Occipital lobe (tissue), 3 donors: ENCODE measurements at places on chromosomes 7 and 10.

GRCh38 chr10:33227489-33227888 lies 107.0 kb downstream of the NRP1 start:
- DNase-seq = no peak

DNA sequence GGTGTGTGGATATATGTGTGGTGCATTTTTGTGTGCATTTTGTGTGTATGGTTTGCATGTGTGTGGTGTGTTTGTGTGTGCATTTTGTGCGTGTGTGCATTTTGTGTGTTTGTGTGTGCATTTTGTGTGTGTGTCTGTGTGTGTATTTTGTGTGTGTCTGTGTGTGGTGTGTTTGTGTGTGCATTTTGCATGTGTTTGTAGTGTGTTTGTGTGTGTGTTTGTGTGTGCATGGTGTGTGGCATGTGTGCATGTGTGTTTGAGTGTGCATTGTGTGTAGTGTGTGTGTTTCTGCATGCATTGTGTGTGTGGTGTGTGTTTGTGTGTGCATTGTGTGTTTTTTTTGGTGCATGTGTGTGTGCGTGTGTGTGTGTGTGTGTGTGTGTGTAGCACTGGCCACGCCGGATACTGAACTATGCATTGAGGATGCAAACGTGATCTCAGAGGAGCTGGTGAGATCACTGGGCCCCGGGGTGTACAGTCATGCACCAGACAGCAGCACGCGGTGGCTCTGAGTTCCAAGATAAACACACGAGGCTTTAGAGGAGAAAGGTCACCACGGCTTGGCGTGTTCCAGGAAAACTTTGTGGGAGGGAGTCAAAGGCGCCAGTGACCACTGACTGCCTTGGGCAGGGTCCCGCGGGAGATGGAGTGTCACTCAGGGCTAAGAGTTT lies 106.6 kb upstream of the SHH start:
- no peak for DNase-seq

DNA sequence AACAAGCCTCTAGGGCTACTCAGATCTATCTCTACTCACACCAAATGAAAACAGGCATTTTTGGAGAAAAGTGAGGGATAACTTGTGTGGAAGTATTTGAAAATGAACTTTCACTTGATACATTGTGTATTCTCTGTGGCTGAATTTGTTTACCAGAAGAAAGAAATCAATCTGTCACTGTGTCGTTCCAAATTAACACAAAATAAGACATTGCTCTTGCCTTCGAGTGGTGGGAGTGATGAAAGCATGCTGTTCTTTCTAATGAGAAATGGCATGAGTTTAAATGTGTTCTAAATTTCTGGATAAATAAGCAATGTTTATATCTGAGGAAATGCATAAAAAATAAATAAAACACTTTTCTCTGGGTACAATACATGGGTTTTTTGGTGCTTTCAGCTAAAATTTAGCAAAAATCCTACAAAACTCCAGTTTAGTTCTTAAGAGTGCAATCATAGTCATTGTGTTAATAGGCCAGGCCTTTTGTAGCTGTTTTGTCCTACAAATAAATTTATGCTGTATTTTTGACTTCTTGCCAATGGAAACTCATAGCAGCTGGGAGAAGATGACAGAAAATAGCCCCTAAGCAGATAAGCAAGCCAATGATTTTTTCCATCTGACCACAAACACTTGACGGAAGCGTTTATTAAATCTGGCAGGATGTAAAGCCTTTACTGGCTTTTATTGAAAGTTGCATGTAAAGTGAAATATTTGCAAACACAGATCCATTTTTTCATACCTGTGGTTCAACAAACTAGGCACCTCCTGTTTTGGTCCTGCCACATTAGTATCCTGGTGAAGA lies 1064.1 kb upstream of the GHITM start:
- no peak for DNase-seq

GRCh38 chr10:32692174-32692573 lies 246.2 kb downstream of the CCDC7 start:
- DNase-seq = no peak

GRCh38 chr10:44849936-44850335 lies 61.2 kb upstream of the TMEM72 start:
- DNase-seq = no peak

- DNase-seq = no peak
Observed at GRCh38 chr10:60003651-60004523, 97.5 kb upstream of the CCDC6 start.

GRCh38 chr7:140714331-140715040 lies 18.0 kb downstream of the NDUFB2 start:
- no peak for DNase-seq

DNA sequence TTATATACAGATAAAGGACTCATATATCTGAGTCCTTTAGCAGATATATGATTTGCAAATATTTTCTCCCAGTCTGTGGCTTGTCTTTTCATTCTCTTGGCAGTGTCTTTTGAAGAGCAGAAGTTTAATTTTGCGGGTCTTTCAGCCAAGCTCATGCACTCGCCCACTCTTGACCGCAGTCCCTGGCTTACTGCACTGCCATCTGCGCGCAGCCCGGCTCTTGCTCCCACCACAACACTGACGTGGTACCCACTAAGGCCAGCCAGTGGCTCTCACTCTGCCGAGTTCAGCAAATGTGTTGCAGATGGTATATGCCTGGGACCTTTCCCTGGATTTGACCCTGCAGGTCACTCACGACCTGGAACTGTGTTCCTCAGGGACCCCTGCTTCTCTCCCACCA lies 74.3 kb downstream of the CDH23 start:
- no peak for DNase-seq

- DNase-seq = no peak
Observed at GRCh38 chr7:112405286-112405685, 45.0 kb upstream of the IFRD1 start.

DNA sequence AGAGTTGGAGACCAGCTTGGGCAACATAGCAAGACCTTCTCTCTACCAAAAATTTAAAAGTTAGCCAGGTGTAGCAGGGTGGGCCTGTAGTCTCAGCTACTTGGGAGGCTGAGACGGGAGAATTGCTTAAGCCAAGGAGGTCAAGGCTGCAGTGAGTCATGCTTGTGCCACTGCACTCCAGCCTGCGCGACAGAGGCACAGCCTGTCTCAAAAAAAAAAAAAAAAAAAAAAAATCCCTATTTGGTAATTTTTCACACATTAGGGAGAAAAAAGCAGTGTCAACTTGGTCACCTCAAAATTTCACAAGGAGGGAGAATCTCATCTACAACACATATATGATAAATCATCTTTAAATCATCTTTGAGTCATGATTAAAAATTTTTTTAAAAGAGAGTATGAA lies 6.4 kb upstream of the ZNF398 start:
- no peak for DNase-seq

DNA sequence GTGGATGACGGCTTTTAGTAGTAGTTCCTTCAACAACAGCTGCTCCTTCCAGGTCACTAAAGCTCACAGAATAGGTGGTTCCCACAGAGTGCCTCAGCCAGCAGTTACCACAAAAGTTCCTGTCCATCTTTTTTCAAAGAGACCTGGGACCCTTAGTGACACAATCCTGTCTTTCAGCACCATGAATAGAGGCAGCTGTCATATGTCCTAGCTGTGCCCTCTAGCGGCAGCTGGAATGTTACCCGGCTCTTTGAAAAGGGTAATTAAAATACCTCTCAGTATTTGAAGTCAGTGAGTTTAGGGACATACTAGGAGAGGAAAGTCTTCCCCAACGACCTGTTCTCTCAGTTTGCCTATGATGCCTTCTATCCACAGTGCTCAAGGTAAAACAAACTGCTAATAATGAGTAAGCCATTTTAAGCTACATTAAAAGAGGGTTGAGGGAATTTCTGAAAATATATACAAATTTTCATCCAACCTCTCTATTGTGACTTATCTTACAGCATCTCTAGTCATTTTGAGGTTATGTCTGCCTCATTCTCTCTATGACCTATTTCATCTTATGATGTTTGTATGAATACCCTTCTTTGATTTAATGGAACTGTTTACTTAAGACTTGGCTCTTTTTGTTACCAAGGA lies 290.8 kb downstream of the NXPH1 start:
- no peak for DNase-seq

DNA sequence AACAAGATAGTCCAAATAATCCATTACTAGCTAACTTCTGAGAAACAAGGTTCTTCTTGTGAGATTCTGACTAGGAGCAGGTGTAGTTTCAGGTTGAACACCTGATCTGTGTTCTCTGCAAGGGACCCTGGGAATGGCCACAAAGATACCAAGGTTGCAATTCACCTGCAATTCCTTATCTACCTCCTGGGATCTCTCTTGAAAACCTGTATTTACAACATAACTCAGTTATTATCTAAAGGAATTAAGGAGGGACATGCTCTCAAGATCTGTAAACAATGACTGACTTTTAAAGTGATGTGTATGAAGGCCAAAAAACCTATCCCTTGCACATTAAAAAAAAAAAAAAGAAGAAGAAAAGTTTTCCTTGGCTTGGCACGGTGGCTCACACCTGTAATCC lies 54.8 kb downstream of the ABLIM1 start:
- no peak for DNase-seq

- DNase-seq = no peak
Observed at GRCh38 chr10:91741356-91741755, 56.9 kb upstream of the TNKS2 start.

DNA sequence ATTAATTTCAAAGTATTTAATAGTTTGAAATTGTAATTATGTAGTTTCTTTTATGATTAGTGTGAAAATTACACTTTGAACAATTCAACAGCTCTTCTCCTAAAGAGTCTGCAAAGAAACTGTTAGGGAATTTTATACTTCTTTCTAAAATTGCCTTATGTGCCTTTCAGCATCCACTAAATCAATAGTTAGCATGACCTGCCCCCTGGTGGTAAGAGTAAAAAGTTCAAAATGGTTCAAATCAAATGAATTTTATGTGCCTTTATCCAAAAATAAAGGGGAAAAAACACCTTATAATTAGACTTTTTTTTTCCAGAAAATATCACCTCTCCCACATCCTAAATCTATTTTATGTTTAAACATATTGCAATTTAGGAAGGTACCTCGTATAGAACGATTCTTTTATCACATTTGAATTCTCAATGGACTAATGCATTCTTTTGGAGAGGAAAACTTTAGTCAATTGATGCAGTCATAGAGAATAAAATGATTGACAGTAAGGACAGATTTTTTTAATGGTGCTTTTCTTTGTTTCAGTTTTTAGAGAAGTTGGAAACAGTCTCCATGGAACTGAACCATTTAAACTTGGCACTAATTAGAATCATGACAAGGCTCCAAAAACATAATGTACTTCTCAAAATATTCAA lies 163.7 kb downstream of the SEMA3D start:
- DNase-seq = no peak

DNA sequence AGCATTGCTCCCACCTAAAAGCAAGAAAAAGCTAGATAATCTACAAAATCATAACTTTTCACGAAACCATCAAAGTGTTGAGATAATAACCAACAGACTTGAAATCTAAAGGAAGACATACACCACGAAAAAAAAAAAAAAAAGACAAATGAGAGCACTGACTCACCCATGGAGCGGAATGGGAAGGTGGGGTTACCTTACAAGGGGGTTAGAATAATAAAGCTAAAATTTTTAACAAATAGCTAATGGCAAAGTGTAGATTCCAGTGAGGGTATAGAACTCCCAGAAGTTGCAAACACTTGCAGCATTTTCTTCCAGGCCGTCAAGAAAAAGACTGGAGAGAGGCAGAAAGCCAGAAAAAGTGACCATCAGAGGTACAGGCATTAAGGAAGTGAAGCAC lies 27.2 kb downstream of the IPMK start:
- no peak for DNase-seq

DNA sequence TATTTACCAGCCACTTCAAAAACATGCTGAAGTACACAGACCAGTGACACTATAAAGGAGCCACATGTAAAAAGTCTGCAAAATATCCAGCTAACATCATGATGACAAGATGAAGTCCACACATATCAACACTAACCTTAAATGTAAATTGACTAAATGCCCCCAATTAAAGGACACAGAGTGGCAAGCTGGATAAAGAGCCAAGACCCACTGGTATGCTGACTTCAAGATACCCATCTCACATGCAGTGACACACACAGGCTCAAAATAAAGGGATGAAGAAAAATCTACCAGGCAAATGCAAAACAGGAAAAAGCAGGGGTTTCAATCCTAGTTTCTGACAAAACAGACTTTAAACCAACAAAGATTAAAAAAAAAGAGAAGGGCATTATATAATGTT lies 12.9 kb upstream of the C10orf88 start:
- DNase-seq = no peak
